A172 (cell line): ENCODE measurements at places on chromosomes 13 and 19.

DNA sequence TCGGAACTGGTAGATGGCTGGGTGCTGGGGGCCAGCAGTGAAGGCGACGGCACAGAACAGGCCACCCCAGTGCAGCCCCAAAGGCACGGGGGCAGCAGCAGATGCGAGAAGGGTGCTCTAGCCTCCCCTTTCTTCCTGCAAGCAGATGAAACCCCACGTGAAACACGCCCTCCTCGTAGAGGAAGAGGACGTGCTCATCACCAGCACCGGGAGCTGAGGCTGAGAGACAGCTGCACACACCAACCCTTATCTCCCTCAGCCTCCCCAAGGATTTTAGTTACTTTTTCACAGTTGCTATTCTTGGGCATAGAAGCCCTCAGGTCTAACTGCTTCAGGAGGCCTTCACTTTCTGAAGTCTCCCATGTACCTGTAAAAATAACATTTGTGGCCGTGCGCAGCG, 11.9 kb downstream of the ZNF787 start:
- DNase-seq: no peak

DNA sequence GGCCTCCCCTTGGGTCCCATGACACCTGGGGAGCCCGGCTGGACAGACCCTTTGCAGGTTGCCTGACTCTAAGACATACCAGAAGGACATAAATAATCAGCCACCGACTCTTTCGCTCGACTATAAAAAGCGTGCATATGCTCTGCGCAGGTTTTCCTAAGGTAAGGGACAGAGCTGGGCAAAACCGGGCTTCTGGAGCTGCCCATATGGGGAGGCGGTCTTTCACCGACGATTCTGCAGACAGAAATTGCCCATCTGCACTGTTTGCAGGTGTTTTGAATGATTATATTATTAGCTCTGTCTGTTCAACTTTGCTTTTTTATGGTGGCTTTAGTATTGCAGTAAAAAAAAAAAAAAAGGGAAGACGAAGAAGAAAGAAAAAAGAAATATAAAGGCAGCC, 347.2 kb downstream of the TSHZ3 start:
- DNase-seq: no peak

GRCh38 chr13:105276571-105276970, 1258.9 kb downstream of the EFNB2 start:
- DNase-seq: no peak

DNA sequence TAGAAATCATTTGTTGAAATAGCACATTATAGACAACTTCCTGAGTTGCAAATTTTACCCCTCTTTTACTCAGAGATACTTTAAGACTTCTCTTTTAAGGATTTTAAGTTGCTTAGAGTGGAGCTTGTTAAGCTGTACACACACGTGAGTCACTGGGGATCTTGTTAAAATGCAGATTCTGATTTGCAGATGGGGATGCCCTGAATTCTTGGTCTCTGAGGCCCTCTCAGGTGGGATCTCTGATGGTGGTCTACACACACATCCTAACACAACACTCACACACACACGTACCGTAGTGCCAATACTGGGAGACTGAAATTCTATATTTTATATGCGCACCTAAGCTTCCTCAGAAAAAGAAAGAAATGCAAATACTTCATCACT, 788.3 kb downstream of the UQCRFS1 start:
- no peak for DNase-seq

DNA sequence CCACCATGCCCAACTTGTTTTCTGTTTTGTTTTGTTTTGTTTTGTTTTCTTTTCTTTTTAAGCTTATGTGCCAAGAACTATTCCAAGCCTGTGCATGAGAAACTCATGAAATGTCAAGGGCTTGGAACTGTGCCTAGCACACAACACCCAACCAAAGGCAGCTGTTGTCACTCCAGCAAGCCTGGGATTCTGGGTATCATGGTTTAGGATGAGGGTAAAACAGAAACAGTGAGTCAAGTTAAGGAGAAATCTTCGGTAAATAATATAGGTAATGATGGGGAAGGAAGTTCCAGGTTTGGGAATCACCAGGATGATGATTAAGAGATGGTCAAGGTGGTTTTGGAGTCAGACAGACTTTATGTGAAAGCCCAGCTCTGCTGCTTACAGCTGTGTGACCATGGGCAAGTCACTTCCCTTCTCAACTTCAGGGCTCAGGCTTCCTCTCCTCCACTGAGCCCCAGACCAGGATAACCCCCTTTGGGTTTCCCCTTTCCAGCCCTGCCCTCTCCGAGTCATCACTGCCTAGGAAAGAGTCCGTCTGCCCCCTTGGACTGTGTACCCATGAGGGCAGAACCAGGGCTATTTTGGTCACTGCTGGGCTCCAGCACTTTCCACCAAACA, 5.0 kb downstream of the PVR start:
- DNase-seq: no peak

GRCh38 chr13:24008679-24009078, 111.4 kb upstream of the C1QTNF9B start:
- no peak for DNase-seq
